ENCODE measurements at places on chromosomes 7 and 10.

- DNase-seq = peak; percentile 11
These were observed 81.8 kb downstream of the NT5C2 start for GRCh38 chr10:103111031-103111917.

DNA sequence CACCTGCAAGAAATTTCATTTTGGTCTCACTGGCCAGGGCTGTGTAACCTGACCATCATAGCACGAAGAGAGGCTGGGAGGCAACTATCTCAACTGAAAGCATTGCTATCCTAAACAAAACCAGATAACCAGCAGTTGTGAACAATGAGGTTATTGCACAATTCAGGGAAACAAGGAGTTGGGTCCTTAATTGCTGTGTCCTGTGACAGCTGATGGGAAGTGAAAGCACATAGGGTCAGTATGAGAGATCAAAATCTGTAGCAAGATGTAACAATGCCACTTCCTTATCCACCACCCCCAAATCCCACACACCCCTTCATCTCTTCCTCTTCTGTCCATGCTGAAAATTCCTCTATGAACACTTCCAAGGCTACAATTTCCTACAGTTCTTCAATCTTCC lies 80.2 kb downstream of the HTR7 start:
- DNase-seq = no peak

GRCh38 chr7:27689591-27690164 lies 27.0 kb upstream of the HIBADH start:
- DNase-seq = no peak

GRCh38 chr10:5553400-5554170 lies 28.8 kb downstream of the CALML3 start:
- DNase-seq = no peak

DNA sequence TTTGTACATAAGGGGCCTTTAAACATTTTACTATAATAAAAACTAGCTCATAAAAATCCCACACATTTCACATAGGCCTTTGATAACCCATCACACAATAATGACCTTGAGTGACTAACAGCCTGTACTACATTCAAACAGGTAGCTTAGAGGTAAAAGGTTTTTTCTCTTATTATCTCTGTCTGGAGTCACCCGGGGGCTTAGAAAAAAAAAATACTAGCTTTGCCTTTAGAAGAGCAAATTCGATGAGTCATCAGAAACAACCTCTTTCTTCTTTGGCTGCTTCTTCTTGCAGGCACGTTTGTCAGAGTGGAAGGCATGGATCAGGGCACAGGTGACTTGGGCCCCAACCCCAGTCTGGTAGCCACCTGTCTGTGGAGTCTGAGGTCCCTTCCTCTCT lies 43.4 kb upstream of the ADO start:
- DNase-seq = no peak

DNA sequence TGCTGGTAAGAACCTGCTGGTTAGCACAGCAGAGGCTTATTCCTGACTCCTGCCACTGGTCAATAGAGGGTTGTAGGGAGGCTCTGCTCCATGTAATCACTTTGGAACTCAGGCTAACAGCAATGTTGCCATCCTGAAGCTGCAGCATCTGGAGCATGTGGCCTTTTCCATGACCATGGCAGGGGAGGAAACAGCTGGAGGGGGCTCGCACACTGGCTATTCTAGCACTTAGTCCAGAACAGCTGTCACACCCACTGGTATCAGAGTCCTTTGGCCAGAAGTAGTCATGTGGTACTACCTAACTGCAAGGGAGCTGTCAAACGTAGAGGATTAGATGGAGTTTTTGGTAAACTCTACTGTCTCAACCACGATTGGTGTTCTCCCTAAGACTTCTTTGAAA lies 450.0 kb downstream of the RPS24 start:
- DNase-seq = no peak

DNA sequence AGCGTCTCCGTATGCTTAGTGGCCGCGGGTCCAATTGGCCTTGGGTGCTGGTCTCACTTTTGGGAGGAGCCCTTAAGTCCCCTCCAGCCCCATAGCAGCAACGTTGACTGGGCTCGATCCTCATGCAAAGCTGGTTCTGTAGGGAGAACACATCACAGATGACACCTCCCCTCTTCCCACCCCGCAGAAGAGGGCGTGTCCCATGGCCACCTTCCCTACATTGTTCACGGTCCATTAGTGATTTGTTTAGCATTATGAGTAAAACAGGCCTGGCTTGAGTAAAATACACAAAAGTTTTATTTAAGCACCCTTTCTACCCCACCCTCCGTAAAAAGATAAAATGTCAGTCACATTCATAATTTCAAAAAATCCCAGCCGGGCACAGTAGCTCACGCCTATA lies 89.1 kb upstream of the SH2B2 start:
- DNase-seq = no peak

DNA sequence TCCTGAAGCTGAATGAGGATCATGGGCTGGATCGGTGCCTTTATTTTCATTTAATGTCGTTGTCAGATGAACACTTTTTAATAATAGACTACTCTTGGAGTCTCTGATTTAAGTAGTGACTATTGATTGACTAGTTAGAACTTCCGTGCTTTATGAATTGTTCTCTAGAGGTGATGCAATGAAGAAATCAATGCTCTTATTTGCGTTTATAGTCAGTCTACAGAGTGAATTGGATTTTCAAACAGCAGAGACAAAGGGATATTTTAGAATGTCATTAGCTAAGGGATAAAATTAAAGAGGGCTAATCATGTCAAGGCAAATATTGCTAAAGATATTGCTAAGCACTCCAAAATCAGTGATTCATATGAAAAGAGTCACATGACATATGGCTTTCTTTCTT lies 652.0 kb upstream of the NRP1 start:
- DNase-seq = no peak

DNA sequence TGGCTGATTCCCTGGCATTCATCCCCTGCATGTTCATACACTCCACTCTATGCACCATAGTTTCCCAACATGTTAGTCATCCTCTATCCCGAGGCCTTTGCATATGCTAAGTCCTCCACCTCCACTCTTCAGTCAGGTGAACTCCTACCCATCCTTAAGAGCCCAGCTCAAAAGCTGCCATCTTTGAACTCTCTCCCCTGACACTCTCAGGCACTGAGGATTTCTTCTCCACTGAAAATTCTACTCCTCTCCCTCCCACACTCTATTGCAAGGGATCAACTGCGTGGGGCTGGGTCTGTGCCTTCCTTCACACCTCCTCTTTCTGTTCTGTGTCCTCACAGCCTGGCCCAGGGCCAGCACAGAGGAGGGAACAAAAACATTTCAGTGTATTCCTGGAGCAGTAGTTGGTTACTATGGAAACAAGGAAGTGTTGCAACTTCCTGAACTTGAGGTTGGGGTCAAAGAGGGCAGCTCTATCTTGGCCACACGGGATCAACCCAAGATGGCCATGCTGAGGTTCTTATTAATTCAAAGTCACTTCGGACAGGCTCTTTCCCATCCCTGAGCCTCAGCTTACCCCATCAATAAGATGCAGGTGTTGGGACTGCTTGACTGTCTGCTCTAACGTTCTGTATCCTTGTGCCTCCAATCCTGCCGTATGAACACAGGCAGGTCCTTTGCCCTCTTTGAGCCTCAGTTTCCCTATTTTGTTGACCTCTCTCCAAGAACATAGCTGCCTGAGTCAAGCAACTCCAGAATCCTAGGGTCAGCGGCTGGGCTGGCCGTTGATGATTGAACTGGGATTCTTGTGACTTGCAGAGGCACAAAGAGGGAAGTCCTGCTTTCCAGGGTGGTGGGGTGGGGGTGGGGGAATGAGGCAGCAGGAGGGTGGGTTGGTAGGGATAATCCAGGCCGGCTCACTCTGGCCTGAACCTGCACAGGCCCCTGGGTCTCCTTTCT lies 15.5 kb downstream of the ZMIZ1 start:
- peak; percentile 40 for DNase-seq

DNA sequence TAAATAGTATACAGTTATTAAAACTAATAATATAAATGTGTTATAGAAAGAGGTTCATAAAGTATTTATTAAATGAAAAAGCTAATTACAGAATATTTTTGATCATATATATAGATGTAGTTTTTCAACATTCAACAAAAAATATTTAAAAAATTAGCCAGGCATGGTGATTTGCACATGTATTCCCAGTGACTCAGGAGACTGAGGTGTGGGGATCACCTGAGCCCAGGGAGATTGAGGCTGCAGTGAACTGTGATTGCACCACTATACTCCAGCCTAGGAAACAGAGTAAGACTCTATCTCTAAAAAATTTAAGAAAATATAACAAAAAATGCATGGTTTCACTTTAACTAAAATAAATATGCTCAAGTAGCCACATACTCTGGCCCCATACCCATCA lies 118.0 kb upstream of the SEMA3C start:
- no peak for DNase-seq

- no peak for DNase-seq
These were observed 31.6 kb downstream of the ENO4 start for GRCh38 chr10:116880716-116881482.

- DNase-seq = no peak
These were observed 55.7 kb downstream of the PRKAG2 start for GRCh38 chr7:151821226-151821625.

DNA sequence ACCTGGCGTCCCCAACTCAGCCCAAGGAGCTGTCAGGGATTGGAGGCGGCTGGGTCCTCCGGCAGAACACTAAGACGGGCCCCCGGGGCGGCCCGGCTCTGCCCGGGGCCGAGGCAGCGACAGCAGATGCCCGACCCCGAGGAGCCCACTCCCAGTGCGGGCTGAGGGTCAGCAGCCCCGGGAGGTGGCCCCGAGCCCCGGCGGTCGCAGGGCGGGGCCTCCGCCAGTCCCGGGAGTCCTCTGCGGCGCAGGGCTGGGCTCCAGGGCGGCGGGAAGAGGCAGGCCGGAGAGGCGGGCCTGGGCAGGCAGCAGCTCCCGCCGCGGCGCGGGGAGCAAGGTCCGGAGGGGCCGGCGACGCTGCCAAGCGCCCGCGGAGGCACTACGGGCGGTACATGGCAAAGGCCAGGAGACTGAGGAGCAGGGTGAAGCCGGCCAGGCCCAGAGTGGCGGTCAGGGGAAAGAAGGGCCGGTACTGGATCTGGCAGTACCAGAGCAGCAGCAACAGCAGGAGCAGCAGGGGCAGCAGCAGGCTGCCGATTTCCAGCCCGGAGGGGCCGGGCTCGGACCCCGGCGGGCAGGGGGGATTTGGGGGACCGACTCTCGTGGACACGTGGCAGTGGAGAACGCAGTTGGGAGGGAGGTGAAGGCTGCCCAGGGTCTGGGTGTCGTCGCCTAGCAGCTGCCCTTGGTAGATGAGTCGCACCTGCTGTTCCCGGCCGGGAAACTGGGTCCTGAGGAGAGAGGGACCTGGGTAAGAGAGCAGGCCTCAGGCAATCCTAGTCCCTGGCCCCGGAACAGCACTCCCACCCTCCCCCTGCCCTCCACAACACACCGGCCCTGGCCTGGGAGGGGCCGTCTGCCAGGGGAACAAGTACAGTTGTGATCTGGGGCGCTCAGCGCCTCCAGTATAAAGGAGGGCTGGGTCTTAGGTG lies 827 bp upstream of the FASTK start:
- DNase-seq = no peak

DNA sequence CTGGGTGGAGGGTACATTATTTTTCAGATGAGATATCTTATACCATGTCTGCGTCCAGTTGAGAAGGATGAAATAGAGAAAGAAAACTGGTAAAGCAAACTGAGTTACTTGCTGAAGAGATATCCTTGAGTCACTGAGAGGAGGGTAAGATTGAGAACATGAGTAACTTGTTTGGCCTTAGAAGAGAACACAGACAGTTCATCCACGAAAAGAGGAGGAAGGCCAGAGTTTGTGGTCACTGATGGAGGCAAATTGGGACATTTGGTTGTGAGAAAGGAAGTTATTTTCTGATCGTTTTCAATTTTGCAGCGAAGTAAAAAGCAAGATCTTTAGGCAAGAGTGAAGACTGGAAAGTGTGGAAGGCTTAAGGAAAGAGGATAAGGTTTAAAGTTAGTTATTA lies 15.6 kb downstream of the MBL2 start:
- DNase-seq = no peak

Data from brain pericyte (primary cell).